Colonic mucosa (tissue), 4 donors: ENCODE measurements at places on chromosomes 5 and 9.

DNA sequence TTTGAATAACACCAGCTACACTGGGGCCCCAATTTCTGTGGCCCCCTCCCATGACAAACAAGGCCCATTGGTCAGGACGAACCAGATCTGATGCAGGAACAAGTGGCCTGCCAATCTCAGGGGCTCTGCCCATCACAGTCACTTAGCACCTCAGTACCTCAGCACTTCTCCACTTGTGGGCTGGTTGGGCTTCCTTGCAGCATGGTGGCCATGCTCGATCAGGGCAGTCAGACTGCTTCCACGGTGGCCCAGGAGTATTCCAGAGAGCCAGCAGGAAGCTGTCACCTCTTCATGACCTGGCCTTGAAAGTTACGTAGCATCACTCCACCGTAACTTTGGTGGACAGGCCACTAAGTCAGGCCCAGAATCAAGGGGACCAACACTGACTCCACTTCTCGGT, 206.5 kb downstream of the AUH start:
- H3K36me3 ChIP-seq = no peaks in the 10 kb centered on the region
- DNase-seq = no peak
- no peaks in the 10 kb centered on the region for H3K27me3 ChIP-seq
- no peak overlapping the region for H3K4me3 ChIP-seq
- H3K4me1 ChIP-seq = no peaks in the 10 kb centered on the region

DNA sequence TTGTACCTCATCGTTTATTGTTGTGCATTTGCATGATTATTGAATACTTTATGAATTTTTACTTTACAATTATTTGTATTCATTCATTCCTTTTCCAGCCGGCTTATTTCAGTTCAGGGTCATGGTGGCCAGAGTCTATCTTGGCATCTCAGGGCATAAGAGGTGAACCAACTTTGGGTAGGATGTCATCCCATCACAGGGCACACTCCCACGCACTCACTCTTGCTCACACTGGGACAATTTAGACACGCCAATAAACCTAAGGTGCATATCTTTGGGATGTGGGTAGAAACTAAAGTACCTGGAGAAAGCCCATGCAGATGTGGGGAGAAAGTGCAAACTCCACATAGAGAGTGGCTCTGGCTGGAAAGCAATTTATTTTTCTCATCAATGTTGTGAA, 158.1 kb upstream of the MAST4 start:
- H3K4me3 ChIP-seq = no peak overlapping the region
- H3K27me3 ChIP-seq = no peaks in the 10 kb centered on the region
- H3K27ac ChIP-seq = no peak overlapping the region
- H3K4me1 ChIP-seq = no peaks in the 10 kb centered on the region

DNA sequence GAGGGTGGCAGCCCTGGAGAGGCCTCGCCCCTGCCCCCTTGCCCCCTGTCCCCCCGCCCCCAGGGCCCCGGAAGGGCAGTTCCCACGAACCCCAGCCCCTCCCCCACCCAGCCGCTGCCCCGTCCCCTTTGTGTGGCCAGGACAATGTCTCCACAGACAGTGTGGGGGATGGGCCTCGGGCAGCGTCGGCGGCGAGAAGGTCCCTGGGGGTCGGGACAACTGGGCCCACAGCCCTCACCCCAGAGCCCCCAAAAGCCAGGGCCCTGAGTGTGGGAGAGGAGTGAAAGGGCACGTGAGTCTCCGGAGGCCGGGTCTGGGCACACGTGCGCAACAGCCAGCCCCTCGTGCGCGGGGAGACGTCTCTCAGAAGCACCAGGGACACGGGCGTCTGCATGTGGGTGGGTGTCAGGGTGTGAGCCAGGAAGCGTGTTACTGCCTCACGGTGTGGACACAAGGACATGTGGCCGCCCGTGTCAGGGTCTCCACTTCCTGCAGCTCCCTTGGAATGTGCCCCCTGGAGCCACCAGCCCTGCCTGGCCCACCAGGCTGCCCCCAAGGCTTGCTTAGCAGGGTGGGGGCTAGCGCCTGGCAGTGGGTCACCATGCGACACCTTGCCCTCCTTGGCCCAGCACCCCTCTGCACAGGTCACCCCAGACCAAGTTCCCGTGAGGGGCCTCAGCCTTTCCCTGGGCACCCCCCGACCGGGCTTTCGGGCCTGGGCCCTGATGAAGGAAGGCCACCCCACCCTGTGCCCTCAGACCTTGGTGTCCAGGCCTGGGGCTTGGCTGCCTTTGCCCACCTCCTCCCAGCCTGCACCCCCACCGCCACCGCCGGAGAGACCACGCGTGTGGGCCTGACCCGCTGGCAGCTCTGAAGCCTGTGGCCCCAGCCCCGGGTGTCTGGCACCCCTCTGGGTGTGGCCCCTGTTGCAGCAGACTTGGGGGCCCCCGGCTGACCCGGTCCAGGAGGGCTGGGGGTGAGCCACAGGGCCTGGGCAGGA, 12.8 kb upstream of the NRARP start:
- no peak overlapping the region for H3K4me3 ChIP-seq
- peaks cover 6% of the 10 kb centered on the region for H3K27me3 ChIP-seq
- no peak overlapping the region for H3K27ac ChIP-seq
- H3K4me1 ChIP-seq = peaks cover 10% of the 10 kb centered on the region

DNA sequence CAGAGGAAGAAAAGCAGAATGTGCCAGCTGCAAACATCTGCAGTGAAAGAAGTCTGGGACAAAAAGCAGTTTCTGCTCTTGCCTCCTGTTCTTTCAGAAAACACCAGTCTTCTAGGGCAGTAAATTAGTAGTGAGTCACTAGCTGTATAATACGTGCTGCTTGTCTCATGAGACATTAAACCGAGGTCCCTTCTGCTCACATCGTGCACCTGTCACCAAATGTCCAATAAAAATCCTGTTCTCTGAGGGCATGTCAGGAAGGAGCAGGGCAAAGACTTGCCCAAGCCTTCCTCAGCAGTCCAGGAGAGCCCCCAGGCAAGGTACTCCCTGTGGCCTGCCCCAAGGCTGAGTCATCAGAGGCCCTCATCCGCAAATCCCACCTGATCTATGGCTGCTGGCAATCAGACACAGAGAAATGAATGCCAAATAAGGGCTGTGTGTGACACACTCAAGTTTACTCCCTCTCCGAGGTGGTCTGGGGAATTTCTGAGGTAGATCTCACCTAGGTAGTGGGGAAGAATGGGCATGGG, 255.3 kb upstream of the SMARCA2 start:
- no peak for DNase-seq
- H3K36me3 ChIP-seq = no peaks in the 10 kb centered on the region
- H3K4me3 ChIP-seq = no peak overlapping the region
- no peak overlapping the region for H3K27ac ChIP-seq
- H3K4me1 ChIP-seq = no peaks in the 10 kb centered on the region

DNA sequence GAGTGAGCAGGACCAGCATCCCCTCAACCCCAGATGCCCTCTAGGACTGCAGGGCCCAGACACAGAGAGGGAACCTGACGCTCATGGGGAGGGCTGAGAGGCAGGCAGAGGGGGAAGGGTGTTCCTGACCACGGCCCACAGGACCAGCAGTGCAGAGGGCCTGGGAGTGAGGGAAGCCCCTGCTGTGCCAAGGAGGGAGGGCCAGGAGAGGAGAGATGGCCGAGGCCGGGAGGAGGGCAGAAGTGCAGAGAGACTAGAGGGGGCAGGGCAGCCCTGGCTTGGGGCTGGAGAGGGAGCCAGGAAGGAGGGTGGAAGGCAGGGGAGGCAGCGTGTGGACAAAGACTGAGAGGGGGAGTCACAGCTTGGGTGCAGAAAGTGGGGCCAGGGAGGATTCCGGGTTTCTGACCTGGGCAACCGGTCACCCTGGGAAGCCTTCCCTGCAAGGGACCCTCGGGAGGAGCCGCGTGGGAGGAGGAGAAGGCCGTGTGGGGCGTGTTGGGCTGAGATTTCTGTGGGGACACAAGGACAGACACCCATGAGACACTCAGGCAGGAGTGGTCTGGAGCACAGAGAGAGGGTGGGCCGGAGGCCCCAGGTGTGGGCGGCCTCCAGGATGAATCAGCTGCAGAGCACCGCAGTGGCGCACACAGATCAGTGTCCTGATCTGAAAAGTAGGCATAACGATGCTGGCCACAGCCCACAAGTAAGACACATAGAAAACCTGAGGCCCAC, 117.5 kb downstream of the ADAMTS2 start:
- H3K4me1 ChIP-seq = no peaks in the 10 kb centered on the region
- no peak overlapping the region for H3K4me3 ChIP-seq

- H3K27ac ChIP-seq = peak overlapping the region; percentile 50
- H3K4me3 ChIP-seq = peak overlapping the region; percentile 62
- peak; percentile 32 for DNase-seq
Measured at GRCh38 chr5:473551-474192, 30.7 kb downstream of the EXOC3 start.

DNA sequence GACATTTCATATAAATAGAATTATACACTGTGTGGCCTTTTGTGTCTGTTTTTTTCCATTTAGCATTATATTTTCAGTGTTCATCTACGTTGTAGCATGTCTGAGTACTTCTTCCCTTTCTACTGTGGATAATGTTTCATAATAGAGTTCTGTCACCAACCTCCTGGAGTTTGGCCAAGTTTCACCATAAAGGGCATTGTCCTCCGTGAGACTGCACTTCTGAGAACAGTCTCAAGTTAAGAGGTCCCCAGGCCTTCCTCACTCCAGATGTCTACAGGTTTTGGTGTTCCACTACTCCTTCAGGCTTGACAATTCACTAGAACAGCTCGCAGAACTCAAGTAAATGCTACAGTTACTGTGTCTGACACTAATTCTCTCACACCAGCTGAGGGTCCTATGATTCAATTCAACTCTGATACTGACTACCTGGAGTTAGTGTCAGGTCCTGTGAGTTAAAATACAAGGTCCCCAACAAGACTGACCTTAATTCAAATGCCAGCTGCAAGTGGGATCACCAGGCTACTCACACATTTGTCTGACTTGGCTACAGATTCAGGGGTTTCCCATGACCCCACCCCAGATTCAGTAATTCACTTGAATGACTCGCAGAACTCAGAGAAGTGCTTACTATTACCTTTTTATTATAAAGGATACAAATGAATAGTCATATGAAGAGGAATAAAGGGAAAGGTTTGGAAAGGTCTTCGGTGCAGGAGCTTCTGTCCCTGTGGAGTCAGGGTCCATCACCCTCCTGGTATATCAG, 31.1 kb downstream of the SLC35A4 start:
- no peaks in the 10 kb centered on the region for H3K27me3 ChIP-seq
- H3K4me1 ChIP-seq = no peaks in the 10 kb centered on the region
- no peaks in the 10 kb centered on the region for H3K36me3 ChIP-seq
- DNase-seq = peak; percentile 60

DNA sequence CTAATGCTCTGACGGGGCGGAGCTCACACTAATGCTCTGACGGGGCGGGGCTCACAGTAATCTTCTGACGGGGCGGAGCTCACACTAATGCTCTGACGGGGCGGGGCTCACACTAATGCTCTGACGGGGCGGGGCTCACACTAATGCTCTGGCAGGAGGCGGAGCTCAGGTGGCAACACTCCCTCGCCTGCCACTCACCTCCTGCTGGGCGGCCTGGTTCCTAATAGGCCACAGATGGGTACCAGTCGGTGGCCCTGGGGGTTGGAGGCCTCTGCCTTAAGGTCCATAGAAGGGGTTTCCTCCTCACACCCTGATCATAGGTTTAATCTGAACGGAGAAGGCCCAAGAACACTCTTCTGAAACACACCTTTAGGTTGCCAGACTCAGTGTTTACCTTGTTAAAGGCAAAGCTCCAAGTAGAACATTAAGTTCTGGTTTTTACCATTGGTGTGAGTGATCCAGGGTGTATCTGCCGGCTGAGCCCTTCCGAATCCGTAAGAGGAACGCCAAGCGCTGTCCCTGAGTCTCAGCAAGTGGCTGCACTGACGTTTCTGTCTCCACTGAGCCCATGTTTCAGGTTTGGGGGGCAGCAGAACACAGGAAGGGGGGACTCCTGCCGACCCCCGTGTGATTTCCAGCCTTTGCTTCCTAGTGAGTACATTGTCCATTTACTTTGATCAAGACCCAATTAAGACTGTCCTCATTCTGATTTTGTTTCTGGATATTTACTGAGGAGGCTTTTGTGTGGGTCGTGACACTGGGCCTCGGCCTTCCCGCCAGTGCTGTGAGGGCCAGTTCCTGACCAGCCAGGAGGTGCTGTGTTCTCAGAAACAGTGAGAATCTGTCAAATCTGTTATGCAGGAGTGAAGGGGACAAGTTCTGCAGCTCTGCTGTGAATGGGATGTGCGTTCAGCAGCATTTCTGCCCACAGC, 24.6 kb upstream of the LRRC14B start:
- no peak overlapping the region for H3K4me3 ChIP-seq
- H3K4me1 ChIP-seq = no peaks in the 10 kb centered on the region
- no peak for DNase-seq
- no peaks in the 10 kb centered on the region for H3K36me3 ChIP-seq
- H3K27ac ChIP-seq = no peak overlapping the region
- no peaks in the 10 kb centered on the region for H3K27me3 ChIP-seq

- H3K4me1 ChIP-seq = no peaks in the 10 kb centered on the region
- no peak overlapping the region for H3K27ac ChIP-seq
- H3K4me3 ChIP-seq = no peak overlapping the region
- no peaks in the 10 kb centered on the region for H3K36me3 ChIP-seq
- DNase-seq = no peak
- no peaks in the 10 kb centered on the region for H3K27me3 ChIP-seq
Measured at GRCh38 chr9:88177371-88177770, 39.1 kb upstream of the SPATA31C2 start.

DNA sequence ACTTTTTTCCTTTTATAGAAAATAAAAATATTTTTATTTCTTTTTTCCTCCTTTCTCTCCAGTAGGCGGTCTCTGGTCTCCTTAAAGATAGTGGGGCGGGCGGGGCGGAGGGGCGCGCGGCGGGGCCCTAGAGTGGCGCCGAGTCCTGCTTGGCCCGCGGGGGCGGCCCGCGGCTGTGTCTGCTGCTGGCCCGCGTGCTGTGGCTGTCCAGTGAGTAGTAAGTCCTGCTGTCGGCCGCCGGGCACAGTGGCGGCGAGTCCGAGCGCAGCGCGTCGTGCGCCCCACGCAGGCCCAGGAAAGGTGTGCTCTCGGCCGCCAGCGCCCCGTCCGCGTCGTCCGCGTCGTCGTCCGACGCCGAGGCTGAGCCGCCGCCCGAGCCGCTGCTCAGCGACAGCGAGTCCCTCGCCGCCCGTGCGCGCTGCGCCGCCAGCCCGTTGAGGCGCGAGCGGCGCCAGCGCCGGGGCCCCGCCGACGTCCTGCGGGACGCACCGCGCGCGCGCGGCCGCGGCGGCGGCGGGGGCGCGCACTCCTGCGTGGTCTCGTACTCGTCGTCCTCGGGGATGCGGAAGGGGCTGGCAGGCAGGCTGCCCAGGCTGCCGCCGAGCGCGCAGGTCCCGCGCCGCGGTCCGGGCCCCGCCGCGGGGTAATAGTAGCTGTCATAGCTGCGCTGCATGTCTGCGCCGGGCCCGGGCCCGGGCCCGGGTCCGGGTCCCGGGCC, 52.3 kb downstream of the PSD2 start:
- H3K27ac ChIP-seq = no peak overlapping the region
- DNase-seq = peak; percentile 25

DNA sequence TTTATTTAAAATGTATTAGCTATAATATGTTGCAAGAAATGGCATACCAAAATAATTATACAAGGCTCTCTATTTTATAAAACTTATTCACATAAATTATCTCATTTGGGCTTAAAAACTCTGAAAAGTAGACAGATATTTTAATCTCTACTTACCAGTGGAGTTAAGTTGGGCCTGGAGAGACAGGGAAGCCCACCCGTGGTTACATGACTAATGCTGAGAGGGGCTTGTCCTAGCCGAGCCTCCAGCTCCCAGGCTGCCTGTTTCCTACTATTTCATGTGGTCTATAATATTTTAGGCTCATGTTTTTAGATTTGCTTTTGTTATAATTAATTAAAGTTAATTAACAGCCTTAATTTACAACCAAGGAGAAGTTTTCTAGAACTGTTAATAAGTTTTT, 20.9 kb upstream of the ASPN start:
- H3K4me3 ChIP-seq = no peak overlapping the region
- no peaks in the 10 kb centered on the region for H3K27me3 ChIP-seq
- no peaks in the 10 kb centered on the region for H3K4me1 ChIP-seq
- H3K36me3 ChIP-seq = no peaks in the 10 kb centered on the region
- no peak overlapping the region for H3K27ac ChIP-seq

GRCh38 chr9:70861376-70861775, 260.0 kb downstream of the TRPM3 start:
- no peaks in the 10 kb centered on the region for H3K36me3 ChIP-seq
- no peaks in the 10 kb centered on the region for H3K27me3 ChIP-seq
